Stimulated activated CD8-positive, alpha-beta memory T cell treated with anti-CD3 and anti-CD28 coated beads, Interleukin-7, amount 100 ng/mL, for 1 hour (primary cell): ENCODE measurements at places on chromosomes 13 and 19.

DNA sequence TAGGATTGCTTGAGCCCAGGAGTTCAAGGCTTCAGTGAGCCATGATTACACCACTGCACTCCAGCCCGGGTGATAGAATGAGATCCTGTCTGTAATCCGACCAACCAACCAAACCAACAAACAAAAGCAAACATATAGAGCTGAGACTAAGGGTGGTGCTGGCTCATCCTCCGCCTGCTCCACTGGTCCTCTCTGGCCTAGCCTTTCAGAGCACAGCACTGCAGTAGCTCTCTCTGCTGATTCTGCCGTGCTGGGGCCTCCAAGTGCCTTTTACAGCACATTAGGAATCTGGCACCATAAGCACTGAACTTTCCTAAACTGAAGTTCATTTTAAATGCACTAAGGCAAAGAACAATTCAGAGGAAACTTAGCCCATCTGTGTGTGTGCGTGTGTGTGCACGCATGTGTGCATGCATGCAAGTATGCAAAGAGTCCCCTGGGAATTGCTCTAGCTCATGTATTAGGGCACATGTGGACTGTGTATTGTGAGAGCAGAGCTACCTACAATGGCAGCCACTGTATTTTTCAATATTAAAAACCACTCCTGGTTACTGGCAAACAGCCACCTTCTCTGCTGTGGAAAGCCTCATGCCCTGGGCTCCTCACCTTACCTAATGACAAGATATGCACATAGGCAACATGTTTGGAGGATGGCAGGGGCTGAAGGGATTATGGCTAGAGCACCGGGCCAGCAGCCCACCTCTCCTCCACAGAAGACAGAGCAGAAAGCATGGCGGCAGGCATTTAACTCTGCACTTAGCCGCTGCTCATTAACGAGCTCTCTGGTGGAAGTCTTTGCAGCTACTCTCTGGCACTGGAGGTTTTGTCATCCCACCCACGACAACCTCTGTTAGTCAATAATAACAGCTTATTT lies 223.1 kb upstream of the TSHZ3 start:
- no peak for DNase-seq

DNA sequence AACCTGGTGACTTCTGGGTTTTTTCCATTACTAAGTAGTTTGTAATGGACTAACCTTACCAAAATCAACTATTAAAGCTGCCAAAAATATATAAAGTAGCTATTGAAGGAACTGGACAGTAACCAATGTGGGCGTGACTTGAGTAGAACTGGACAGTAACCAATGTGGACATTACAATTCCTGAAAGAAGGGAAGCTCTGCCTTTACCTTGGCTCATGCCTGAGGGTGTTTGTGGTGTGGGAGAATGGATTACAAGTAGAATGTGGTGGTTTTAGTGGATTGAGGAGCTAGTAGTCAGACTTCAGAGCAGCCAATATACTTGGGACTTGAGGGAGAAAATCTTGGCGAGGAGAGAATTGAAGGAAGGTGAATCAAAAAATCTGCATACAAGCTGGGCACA lies 17.5 kb downstream of the LRRC63 start:
- no peak for DNase-seq

DNA sequence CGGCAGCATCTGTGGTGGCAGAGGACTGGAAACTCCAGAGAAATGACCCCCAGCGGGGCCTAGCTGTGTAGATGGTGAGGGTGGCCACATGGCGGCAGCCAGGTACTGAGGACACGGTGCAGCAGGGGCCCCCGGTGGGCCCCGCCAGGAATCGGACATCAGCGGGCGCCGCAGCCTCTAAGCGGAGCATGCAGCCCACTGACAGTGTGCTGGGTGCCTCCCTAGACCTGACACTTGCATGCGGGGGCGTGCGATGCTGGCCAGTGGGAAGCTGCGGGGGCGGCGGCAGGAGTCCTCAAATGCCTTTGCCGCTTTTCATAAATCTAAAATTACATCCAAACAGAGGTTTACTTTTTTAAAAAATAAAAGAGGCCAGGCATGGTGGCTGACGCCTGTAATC lies 16.1 kb downstream of the ADAT3 start:
- DNase-seq: no peak

DNA sequence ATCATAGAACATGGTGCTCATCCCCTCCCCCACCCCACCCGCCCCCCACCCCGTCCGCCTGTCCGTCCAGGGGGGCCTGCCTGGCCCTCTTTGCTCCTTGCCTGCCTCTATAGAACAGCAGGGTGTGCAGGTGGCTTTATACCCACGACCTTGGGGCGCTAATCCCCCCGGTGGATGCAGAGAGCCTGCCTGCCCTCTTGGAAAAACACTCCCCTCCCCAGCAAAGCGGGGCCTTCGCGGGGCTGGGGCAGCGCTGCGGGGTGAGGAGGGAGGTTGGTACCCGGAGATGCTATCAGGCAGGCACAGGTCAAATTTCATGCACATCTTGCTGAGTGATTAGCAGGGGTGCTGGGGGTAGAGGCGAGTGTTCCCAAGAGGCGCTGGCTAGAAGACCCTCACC lies 21.9 kb downstream of the RFX1 start:
- DNase-seq: no peak

- no peak for DNase-seq
These were observed 121.1 kb upstream of the SPRY2 start for GRCh38 chr13:80462037-80462436.

- no peak for DNase-seq
These were observed 119.1 kb downstream of the KLF12 start for GRCh38 chr13:74015137-74015536.

GRCh38 chr13:44053208-44053607 lies 173.5 kb downstream of the LACC1 start:
- no peak for DNase-seq

DNA sequence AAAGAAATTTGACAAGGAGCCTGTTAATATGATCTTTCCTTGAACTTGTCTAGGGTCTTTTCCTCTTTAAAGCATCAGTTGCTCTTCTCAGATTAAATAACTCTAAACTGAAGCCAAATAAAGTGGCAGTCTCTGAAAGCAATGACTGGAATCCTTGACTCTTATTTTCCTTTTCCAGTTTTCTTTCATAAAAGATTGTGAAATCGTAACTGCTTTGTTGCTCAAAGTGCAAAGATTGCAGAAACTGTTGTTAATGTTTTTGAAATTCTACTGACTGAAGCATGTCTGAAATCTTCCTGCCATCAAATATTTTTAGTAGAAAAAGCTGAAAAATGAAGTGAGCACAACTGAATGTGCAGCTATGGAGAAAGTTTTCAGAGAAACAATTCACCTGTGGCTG lies 1.9 kb downstream of the NHLRC3 start:
- no peak for DNase-seq

DNA sequence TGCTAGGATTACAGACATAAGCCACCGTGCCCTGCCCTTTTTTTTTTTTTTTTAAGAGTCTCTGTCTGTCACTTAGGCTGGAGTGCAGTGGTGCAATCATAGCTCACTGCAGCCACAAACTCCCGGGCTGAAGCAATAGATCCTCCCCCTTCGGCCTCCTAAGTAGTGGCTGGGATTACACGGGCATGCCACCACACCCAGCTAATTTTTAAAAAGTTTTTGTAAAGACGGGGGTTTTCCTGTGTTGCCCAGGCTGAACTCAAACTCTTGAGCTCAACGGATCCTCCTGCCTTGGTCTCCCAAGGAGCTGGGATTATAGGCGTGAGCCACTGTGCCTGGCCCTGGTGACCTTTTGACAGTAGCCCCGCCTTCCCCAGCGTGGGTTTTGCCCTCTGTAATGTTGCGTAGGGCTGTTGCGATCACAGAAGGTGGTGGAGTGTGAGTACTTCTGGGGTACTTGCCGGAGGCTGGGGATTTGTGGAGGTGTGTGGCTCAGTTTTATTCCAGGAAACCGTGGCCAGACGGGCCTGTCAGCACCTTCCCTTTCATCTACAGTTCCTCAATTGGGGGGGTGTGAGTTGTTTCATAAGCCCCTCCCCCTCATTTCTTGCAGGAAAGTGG lies 11.6 kb upstream of the RETN start:
- no peak for DNase-seq

GRCh38 chr13:105928048-105928447 lies 607.4 kb downstream of the EFNB2 start:
- no peak for DNase-seq

- DNase-seq: no peak
These were observed 5.5 kb downstream of the ISYNA1 start for GRCh38 chr19:18432275-18433014.

GRCh38 chr19:35404879-35405622 lies 34.2 kb downstream of the GPR42 start:
- no peak for DNase-seq

DNA sequence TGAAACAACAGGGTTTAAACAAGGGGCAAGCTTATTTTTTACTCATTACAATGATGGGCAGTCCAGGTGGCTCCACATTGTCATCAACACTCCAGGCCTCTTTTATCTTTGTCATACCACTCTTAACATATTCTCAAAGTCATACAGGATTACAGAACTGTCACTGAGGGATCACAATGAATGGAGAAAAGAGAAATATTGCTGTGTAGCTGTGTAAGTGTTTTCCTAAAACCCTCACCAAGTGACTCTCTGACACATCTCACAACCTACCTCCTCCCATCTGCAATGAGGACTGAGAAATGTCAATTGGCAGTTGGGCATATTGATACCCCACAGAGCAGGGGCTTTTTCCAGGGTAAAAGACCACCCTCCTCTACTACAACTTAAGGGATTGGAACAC lies 562.1 kb downstream of the TBC1D4 start:
- no peak for DNase-seq

- DNase-seq: no peak
These were observed 373.0 kb downstream of the COG6 start for GRCh38 chr13:40028446-40028845.

DNA sequence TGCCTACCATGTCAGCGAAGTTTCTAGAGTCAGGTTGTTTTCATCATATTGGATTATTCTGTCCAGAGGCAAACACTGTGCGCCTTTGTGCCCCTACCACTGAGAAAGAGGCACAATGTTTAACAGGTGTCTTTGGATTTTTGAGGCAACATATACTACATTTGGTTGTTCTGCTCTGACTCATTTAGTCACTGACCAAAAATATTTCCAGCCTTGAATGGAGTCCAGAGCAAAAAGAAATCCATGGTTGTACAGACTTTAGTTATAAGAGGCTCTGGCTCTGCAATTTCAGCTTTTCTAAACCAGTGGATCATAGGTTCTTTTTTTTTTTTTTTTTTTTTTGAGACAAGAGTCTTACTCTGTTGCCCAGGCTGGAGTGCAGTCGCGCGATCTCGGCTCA lies 35.7 kb downstream of the LACC1 start:
- DNase-seq: no peak

- DNase-seq: no peak
These were observed 56.2 kb upstream of the ARHGEF7 start for GRCh38 chr13:111058796-111059506.

DNA sequence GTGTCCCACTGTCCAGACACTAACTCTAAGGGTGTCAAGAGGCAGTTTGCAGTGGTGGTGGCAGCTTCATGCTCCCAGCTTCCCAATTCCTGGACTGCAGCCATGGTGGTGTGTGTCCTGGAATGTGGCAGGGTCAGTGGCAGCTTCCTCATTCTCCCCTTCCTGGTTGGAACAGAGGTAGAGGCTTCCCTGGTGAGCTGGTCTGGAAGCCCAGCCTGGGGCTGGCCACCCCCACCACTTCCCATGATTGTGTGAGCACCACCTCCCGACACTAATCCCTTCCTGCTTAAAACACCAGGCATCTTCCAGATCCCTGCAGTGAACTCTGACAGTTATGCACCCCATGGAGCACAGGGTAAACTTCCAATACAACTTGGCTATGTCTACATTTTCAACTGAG lies 134.9 kb downstream of the RAP2A start:
- DNase-seq: no peak

DNA sequence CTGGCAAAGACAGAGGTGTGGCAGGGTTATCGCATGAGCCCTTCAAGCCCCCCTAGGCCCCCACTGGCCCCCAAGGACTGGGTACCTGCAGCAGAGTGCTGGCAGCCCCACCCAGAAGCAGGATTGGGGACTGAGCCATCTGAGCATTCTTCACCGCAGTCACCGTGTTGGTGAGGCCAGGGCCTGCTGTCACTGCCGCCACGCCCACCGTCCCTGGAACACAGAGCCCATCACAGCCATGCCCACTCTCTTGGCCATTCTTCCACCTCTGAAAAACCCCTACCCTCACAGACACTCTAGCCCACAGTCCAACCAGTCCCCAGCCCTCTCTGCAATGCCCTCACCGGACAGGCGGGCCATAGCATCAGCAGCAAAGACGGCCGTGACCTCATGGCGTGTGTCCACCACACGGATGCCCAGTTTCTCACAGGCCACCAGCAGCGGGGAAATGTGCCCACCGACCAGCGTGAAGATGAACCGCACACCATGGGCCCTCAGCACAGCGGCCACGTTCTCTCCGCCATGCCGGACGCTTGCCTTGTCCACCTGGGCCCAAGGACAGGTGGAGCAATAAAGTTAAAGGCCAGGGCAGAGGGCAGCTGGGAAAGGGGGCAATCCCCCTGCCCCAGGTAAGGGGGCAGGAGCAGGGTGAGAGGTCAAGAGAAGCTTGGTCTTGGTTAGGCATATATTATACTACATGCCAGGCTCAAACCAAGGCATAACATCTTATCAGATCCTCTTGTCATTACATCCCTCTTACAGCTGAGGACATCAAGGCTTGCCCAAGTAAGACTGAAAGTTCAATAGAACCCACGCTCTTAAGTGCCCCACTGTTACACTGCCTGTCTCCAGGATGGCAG lies 16.1 kb downstream of the SYDE1 start:
- no peak for DNase-seq

- no peak for DNase-seq
These were observed 70.9 kb downstream of the TM9SF2 start for GRCh38 chr13:99572131-99572530.

- DNase-seq: no peak
These were observed 577.3 kb downstream of the LMO7 start for GRCh38 chr13:76213423-76213904.

- DNase-seq: peak; percentile 38
These were observed 25.9 kb downstream of the GRIN2D start for GRCh38 chr19:48419158-48419920.

- peak; percentile 48 for DNase-seq
These were observed 7.6 kb downstream of the EGLN2 start for GRCh38 chr19:40806423-40807146.

DNA sequence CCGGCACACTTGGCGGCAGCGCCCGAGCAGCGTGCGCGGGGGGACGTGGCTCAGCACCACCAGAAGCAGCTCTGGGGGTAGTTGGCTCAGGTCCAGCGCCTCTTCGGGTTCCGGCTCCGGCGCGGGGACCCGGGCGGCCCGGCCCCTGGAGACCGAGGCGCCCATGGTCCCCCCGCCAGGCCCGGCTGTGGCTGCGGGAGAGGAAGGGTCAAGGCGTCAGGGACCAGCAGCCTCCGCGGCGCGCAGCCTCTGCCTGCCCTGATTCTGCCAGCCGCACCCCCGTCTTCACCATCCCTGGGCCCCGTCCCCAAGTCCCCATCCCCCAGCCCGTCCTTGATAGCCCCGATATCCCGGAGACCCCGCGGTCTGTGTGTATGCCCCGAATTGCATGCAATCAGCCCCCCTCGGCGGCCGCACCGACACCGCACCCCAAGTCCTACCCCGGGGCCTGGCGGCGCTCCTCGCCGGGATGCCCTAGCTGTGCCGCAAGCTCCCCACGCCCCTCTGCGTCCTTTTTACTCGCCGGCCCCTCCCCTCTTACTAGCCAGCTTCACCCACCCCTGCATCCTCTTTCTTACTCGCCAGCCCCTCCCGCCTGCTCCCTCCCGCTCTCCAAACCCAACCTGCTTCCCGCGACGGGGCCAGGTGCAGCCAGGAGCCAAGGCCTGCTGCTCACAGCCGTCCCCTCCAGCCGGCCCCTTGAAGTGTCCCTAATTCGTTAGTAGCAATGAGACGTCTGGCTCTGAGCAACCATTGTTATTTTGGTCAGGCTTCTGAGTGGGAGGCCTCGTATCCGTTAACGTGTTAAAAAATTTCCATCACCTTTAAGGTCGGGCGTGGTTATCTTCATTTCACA lies at the start of gene FBXO27:
Gene FBXO27, minus strand, starts transcription at position 487 of the 856 bp plus-strand sequence. Its CDS starts 322 bp downstream, at position 165.
- no peak for DNase-seq
